ENCODE measurements at places on chromosomes 4 and X.

DNA sequence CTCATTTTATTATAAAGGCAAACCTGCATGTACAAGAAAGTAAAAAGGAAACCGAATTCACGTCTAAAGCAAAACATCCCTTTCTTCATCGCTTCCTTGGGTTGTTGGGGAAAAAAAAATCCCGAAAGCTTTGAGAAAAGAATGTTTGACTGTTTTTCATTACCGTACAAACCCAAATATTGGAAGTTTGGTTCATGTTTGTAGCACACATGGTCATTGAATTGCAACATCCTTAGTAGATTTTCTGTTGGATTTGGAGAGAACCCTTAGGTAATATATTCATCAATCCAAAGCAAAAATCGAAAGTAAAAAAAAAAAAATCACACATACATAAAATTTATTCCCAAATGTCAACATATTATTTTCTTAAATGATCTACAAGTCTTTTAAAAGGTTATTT lies 420.3 kb downstream of the MAPK10 start:
- no peak for DNase-seq

DNA sequence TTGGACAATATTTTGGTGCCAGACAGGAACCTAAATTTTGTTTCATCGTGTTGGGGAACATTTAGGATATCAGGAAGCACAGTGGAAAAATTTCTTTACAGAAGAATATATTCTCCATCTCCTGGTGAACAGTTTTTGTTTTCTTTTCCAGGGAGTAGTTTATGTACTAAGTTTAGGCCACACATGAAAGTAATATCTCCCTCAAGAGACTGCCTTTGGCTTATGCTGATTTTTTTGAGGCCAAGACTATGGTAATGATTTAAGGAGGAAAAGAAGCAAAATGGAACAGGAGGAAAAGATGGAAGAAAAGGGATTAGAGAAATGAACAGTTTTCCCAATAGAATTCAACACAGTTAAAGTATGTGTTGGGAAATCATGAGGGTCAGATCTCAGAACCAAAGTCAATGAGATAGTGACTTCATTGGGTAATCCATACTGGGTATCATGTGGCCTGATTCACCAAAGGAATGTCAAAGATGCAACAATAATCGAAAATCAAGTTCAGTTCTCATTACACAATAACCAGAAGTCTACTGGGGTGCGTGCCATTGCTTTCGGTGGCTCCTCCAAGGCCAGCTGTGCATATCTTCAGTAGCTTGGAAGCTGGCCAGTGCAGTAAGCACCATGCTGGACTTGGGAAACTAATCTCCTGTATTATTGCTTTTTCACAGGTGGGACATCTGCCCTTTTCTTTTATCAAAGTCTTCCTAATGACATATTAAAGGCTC lies 234.8 kb downstream of the COL25A1 start:
- no peak for DNase-seq

- no peak for DNase-seq
Observed at GRCh38 chr4:86845593-86845992, 3.6 kb downstream of the SLC10A6 start.

GRCh38 chr4:17763931-17764330 lies 17.5 kb downstream of the FAM184B start:
- DNase-seq: no peak

- no peak for DNase-seq
Observed at GRCh38 chrX:23012162-23012561, 12.4 kb downstream of the DDX53 start.

DNA sequence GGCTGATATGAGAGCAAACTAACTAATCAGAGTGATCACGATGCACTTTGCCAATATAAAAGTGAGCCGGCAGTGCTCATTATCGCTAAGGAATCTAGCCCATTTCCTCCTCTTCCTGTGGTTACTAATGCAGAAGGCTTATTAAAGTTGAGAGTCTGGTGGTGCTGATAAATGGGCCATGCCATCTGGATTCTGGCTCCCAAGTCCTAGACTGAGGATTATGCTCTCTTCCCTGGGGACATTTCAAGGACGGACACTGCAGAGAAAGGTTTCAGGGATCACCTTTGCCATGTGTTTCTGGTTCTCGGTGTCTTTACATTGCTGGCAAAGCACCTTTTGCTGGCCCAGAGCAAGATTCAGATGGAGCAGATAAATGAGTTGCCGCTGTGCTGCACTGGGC lies 85.3 kb downstream of the RTL5 start:
- no peak for DNase-seq

DNA sequence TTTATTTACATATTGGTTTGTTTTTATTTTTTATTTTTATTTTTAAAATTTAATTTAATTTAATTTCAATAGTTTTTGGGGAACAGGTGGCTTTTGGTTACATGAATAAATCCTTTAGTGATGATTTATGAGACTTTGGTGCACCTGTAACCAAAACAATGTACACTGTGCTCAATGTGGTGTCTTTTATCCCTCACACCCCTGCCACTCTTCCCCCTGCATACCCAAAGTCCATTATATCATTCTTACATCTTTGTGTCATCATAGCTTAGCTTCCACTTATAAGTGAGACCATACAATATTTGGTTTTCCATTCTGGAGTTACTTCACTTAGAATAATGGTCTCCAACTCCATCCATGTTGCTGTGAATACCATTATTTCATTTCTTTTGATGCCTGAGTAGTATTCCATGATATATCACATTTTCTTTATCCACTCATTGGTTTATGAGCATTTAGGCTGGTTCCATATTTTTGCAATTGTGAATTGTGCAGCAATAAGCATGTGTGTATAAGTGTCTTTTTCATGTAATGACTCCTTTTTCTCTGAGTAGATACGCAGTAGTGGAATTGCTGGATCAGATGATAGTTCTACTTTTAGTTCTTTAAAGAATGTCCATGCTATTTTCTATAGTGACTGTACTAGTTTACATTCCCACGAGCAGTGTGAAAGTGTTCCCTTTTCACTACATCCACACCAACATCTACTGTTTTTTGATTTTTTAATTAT lies 157.1 kb downstream of the CPXCR1 start:
- no peak for DNase-seq

DNA sequence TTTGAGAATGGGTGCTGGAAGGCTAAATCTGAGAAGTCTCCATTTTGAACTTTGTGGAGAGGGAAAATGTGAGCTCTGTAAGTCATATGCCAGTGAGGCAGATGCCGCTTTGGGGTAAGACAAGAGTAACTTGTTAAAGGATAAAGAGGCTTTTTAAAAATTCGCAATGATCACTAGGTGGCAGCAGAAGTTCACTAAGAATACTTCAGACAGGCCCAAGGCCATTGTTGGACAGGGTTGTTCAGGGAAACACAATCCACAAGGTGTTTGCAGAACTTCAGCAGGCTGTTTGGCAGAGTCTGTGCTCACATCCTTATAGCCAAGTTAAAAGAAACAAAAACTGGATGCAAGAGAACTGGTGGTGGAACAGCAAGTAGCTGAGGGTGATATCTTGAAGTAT lies 13.7 kb upstream of the PIGA start:
- peak; percentile 63 for DNase-seq

GRCh38 chr4:116665716-116666115 lies 419.7 kb downstream of the TRAM1L1 start:
- DNase-seq: no peak

Data from NCI-H345 (cell line).